ENCODE measurements at places on chromosomes 5 and 9.

DNA sequence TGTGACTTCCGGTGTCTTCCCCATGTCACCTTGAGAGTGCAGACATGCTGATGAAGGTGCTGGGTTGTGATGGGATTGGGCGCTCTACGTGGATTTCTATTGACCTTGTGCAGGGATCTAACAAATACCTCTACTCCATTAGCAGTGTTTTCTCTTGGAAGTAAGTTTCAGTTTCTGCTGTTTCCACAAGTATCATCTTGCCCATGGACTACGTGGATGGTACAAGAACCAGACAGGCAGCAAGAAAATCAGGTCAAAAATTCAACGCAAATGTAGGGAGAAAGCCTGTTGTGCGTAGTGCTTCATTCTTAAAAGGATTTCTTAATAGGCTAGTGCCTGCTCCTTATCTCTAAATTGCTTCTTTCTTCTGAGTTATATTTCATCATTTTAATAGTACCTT, 60.8 kb downstream of the AOPEP start:
- DNase-seq: no peak

DNA sequence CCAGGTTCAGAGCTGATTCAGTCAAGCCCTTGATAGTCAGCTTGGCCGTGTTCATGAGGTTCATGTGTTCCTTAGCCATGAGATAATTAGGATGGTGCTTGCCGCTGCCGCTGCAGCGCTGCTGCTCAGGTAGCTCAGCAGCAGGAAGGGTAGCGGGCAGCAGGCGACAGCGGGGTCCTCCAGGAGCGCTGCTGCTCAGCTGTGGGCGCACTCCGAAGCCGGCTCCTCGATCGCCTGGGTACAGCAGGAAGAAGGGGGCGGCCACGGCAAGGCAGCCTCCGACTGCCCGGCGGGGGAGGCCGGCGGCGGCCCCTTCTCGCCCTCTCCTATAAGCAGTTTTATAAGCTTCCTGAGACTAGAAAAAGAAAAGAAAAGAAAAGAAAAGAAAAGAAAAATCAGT, 1253.6 kb downstream of the EFNA5 start:
- no peak for DNase-seq

DNA sequence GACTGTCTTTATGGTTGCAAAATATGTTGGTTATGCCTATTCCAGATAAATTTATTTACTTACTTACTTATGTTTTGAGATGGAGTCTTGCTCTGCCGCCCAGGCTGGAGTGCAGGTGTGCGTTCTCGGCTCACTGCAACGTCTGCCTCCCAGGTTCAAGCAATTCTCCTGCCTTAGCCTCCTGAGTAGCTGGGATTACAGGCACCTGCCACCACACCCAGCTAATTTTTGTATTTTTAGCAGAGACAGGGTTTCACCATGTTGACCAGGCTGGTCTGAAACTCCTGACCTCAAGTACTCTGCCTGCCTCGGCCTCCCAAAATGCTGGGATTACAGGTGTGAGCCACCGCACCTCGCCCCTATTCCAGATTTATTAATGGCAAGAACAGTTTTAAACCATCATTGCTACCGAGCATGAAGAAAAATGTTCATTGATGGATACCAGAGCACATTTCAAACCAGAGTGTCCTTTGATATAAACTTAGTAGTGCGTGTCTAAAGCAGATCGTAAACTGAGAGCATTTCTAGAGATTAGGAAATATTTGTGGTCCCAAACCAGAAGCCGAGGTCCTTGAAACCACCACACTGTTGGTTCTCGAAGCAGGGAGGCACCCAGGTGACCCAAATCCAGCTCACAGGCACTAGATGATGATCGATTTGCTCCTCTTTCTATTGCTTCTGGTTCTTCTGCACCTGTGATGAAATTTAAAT, 85.2 kb downstream of the GRAMD2B start:
- no peak for DNase-seq

- DNase-seq: no peak
These were observed 109.3 kb downstream of the TARS1 start for GRCh38 chr5:33549982-33550567.

DNA sequence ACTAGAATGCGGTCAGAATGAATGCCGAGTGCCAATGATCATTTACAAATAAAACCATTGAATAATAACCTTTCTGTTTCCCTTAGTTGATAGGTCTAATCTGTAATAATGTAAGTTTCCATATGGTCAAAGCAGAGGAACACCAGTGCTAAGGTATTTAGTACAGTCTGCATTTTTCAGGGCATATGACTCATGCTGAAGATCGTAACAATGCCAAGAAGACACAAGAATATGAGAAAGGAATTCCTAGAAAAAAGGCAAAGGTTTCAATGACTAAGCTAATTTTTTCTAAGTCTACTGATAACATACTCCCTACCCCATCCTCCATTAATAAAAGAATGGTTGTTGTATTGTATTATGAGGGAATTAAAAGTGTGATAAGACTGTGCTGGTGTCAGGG, 2.8 kb downstream of the OR1L8 start:
- no peak for DNase-seq

DNA sequence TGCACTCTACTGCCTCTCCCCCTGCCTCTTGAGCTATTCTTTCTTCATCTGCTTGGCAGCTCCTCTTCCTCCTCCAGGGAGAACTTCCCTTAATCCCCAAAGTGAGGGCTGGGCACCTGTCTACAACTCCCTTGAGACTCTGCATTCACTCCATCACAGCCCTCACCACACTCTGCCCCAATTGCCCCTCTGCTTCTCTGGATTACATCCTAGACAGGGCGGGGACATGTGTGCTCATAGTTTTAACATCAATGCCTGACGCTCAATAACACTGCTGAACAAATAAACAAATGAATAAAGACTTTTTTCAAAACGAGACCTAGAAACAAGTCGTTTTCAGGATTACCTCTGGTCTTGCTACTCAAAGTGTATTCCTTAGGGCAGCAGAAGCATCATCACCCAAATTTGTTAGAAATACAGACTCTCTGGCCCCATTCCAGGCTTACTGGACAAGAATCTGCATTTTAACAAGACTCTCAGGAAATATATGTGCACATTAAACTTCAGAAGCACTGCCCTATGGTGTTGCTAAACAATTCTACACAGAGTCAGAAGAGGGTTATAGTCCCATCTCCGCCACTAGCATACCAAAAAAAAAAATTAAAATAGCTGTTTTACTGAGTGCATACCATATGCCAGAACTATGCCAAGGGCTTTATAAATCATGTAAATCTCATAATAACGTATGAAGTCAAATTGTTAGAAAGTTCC, 115.6 kb downstream of the CDK5RAP2 start:
- no peak for DNase-seq

- DNase-seq: no peak
These were observed 54.6 kb upstream of the ELL2 start for GRCh38 chr5:96016216-96016615.

DNA sequence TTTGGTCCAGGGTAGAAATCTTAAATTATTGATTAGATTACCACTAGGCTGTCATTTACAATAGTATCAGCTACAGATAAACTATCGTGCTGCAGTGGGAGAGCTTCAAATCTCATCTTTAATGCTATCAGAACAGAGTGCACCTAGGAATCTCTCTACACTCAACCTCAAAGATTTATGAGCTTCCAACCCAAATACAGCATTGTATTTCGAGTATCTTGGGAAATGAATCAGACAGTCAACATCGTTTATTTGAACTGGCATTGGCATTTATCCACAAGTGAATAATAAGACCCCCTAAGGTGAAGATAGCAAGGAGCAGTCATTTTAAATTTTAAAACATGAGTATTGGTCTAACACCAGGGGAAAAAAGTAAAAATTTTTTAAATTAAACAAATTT, 1203.2 kb downstream of the CDH12 start:
- DNase-seq: no peak

GRCh38 chr9:129698254-129698757, 32.9 kb downstream of the PRRX2 start:
- peak; percentile 30 for DNase-seq

GRCh38 chr5:157365732-157366131, 94.3 kb upstream of the NIPAL4 start:
- no peak for DNase-seq

DNA sequence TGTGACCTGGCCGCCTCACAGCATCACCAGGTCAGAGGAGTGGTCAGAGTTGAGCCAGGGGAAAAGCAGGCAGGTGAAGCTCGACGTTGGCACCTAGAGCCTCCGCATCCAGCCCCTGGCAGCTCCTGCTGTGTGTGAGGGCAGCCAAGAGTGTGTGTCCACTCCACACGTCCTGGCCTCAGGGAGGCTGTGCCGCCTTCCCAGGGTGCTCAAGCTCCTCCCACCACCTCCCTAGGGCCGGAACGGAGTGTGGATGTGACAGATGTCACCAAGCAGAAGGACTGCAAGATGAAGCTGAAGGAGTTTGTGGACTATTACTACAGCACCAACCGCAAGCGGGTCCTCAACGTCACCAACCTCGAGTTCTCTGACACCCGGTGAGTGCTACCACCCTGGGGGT, 72.5 kb downstream of the PHF2 start:
- no peak for DNase-seq

GRCh38 chr9:134800791-134801339, 79.7 kb upstream of the FCN2 start:
- no peak for DNase-seq

GRCh38 chr5:98454407-98454806, 319.1 kb upstream of the RGMB start:
- DNase-seq: no peak

GRCh38 chr5:1919209-1919566, 36.5 kb upstream of the IRX4 start:
- DNase-seq: no peak

DNA sequence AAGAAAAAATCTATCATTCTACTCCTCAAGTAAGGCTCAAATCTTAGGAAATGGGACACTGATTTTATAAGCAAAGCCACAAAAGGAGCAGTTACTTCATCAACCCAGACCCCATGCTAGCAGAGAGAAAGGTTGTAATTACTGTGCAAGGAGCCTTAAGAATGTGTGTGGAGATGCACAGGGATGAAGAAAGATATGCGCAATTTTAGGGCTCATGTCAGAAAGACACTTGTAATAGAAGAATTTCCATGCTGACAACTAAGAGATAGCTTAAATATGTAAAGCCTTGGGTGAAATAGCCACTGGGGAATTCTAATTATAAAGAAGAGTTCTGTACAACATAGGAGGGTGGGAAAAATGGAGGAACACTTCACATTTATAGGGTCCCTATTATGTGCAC, 141.8 kb downstream of the CRB2 start:
- no peak for DNase-seq

GRCh38 chr5:144141585-144141984, 28.9 kb downstream of the YIPF5 start:
- DNase-seq: no peak

GRCh38 chr5:63963080-63963735, 963 bp upstream of the HTR1A start:
- no peak for DNase-seq
